ENCODE measurements at places on chromosomes 3 and 15. TPM values are rescaled to one million over a fixed set of nuclear protein-coding genes. Genes with fewer than 3 reads are reported as not detected.

The TOMM70 gene
- 58.5 TPM for total RNA-seq

The LPP gene
- total RNA-seq = 27.4 TPM

The RPP25 gene
- 7.2 TPM for total RNA-seq

The FSD2 gene
- total RNA-seq = not detected

The CSPG4 gene
- total RNA-seq = 0.37 TPM

The TTLL13 gene
- not detected for total RNA-seq

The SLC25A38 gene
- 19.3 TPM for total RNA-seq

The MCTP2 gene
- 0.56 TPM for total RNA-seq

The ARID3B gene
- 72.4 TPM for total RNA-seq

The MESP2 gene
- not detected for total RNA-seq

The ZNF660 gene
- total RNA-seq = 14.7 TPM

The POMGNT2 gene
- total RNA-seq = 28.8 TPM

The STAC gene
- 9.6 TPM for total RNA-seq

The LIPC gene
- total RNA-seq = not detected

The NR1I2 gene
- total RNA-seq = 0.22 TPM

The ATP2C1 gene
- total RNA-seq = 161 TPM

The PPP1R14D gene
- total RNA-seq = not detected

Measured in neural progenitor cell (in vitro differentiated cells).